Endodermal cell (in vitro differentiated cells): ENCODE measurements at places on chromosomes 2 and 18. TPM values are rescaled to one million over a fixed set of nuclear protein-coding genes. Genes with fewer than 3 reads are reported as not detected.

GRCh38 chr18:65788373-65788772 is 37.6 kb downstream of the CDH7 start:
- H3K4me3 ChIP-seq, result no peak overlapping the region
- H3K27me3 ChIP-seq, result no peaks in the 10 kb centered on the region

Gene LYPD6B
- 2.8 to 14.9 TPM (median 14.5 TPM) in 3 replicates for total RNA-seq

GRCh38 chr2:19158211-19158610 is 200.2 kb downstream of the OSR1 start:
- H3K4me1 ChIP-seq, result no peaks in the 10 kb centered on the region
- no peaks in the 10 kb centered on the region for H3K27me3 ChIP-seq
- no peak overlapping the region for H3K27ac ChIP-seq
- no peak for DNase-seq
- no peaks in the 10 kb centered on the region for H3K36me3 ChIP-seq

DNA sequence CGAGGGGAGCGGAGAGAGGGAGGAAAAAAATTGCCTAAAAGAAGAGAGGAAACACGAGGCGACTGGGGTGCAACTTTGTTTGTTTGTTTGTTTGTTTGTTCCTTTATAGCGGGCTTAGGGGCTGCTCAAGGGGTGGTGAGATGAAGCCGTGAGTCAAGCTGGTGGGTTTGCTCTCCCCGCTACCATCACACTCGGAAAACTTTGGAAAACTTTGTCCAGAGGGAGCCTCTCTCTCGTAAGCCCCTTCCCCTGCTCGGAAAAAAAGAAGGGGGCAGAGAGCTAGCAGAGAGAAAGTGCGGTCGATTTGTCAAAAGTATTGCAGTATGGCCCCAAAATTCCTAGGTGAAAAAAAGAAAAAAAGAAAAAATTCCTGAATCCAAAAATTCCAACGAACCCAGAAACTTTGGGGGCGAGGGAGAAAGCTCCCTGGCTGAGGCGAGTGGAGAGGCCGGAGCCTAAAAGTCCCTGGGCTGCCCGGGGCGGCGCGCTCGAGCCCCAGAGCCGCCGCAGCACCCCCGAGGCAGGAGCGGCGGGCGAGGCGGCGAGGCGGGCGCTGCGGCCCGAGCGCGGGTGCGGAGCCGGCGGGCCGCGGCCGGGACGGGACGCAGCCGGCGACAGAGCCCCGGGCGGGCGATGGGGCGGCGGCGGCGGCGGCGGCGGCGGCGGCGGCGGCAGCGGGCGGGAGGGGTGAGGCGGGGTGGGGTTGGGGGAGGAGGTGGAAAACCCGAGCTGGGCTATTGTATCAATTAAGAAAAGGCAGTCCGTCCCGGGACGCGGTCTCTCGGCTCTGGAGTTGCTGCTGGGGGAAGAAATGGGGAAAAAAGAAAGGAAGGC is 558 bp upstream of the CYP26B1 start:
- peak; percentile 67 for DNase-seq
- H3K27ac ChIP-seq, result no peak overlapping the region
- no peaks in the 10 kb centered on the region for H3K36me3 ChIP-seq
- H3K4me1 ChIP-seq, result no peaks in the 10 kb centered on the region

DNA sequence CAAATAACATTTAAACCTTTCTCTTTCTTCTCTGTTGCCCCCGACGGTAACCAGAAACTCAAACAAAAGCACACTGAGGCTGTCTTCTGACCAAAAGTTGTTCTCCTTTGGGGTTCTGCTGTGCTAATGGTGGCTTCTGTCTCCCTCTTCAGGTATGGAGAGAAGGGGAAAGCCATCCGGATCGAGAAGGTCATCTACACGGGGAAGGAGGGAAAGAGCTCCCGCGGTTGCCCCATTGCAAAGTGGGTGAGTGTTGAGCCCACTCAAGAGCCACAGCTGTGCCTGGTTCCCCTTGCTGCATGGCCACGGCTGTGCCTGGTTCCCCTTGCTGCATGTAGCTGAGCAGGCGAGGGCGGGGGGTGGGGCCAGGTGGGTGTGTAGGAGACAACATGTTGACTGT is 67.4 kb downstream of the BOLA3 start:
- no peak overlapping the region for H3K27ac ChIP-seq
- H3K27me3 ChIP-seq, result no peaks in the 10 kb centered on the region
- H3K4me1 ChIP-seq, result no peaks in the 10 kb centered on the region

Gene IL18RAP
- total RNA-seq, result 0.11 to 1.3 TPM in 2 of 3 replicates, not detected in the other

- H3K27ac ChIP-seq, result no peak overlapping the region
- H3K4me3 ChIP-seq, result no peak overlapping the region
- H3K36me3 ChIP-seq, result no peaks in the 10 kb centered on the region
- no peaks in the 10 kb centered on the region for H3K27me3 ChIP-seq
- H3K4me1 ChIP-seq, result peaks cover 3% of the 10 kb centered on the region
These were observed 31.7 kb downstream of the LPIN2 start for GRCh38 chr18:2981212-2981728.

Gene GFPT1
- 74.3 and 79.8 TPM in 2 replicates for total RNA-seq

DNA sequence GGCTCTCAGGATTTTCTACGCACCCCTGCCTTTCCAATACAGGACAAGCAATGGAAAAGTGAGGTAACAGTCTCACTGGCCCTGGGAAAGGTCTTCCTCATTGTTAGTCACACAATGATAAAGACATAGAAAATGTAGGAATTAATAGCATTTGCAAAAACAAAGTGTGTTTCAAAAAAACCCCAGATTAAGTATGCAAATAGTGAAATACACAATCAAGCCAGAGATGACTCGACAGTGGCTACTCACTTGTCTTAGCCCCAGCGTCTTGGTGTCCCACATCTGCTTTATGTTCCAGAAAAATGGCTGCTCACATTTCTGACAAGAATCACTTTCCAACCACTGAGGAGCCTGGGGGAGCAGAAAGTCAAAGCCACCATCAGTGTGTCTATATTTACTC is 47.0 kb upstream of the AP1S3 start:
- no peak for DNase-seq
- no peaks in the 10 kb centered on the region for H3K4me1 ChIP-seq
- H3K4me3 ChIP-seq, result no peak overlapping the region
- H3K27ac ChIP-seq, result no peak overlapping the region

Gene ABHD1
- 0.25 and 0.29 TPM in 2 replicates for total RNA-seq

DNA sequence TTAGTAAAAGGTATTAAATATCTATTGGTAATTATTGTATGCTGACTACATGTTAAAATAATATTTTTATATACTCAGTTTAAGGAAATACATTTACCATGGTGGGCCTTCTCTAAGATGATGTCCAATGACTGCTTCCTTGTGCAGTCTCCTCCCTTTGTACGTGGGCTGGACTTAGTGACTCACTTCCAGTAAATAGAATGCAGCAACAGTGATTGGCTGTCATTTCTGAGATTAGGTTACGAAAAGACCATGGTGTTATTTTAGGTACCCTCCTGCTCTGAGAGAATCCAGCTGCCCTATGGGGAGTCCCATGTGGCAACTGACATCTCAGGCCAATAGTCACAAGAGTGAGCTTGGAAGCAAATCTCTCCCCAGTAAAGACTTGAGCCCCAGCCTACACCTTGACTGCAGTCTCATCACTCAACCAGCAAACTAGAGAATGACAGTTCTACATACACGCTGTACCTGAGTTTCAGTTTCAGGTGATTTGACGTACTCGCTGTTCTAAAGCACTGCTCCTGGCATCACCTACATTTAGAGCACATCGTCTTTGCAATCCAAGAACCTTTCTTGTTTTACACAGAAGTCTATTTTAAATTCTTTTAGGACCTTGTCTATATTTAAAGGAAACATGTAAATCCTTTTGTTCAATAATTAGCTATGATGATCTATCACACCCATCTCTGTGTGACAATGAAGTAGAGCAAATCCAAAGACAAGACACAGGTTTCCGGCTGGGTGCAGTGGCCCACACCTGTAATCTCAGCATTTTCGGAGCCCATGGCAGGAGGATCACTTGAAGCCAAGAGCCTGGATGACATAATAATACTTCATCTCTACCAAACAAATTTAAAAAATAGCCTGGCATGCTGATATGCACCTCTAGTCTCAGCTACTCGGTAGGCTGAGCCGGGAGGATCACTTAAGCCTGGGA is 87.2 kb downstream of the COBLL1 start:
- no peak for DNase-seq
- no peaks in the 10 kb centered on the region for H3K27me3 ChIP-seq
- H3K4me3 ChIP-seq, result no peak overlapping the region
- H3K36me3 ChIP-seq, result no peaks in the 10 kb centered on the region
- H3K4me1 ChIP-seq, result no peaks in the 10 kb centered on the region

GRCh38 chr2:145329971-145330370 is 810.1 kb upstream of the ZEB2 start:
- H3K36me3 ChIP-seq, result no peaks in the 10 kb centered on the region
- H3K27me3 ChIP-seq, result no peaks in the 10 kb centered on the region
- no peak overlapping the region for H3K4me3 ChIP-seq
- no peak overlapping the region for H3K27ac ChIP-seq
- no peak for DNase-seq

Gene FSHR
- 2.4 and 4.7 TPM in 2 replicates for total RNA-seq

DNA sequence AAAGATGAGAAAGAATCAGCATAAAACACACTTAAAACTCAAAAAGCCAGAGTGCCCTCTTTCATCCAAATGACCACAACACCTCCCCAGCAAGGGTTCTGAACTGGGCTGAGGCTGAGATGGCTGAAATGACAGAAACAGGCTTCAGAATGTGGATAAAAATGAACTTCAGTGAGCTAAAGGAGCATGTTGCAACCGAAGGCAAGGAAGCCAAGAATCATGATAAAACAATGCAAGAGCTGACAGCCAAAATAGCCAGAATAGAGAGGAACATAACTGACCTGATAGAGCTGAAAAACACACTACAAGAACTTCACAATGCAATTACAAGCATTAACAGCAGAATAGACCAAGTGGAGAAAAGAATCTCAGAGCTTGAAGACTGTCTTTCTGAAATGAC is 12.2 kb upstream of the PSMA8 start:
- H3K4me1 ChIP-seq, result no peaks in the 10 kb centered on the region
- H3K27ac ChIP-seq, result no peak overlapping the region
- no peaks in the 10 kb centered on the region for H3K27me3 ChIP-seq
- no peak overlapping the region for H3K4me3 ChIP-seq

DNA sequence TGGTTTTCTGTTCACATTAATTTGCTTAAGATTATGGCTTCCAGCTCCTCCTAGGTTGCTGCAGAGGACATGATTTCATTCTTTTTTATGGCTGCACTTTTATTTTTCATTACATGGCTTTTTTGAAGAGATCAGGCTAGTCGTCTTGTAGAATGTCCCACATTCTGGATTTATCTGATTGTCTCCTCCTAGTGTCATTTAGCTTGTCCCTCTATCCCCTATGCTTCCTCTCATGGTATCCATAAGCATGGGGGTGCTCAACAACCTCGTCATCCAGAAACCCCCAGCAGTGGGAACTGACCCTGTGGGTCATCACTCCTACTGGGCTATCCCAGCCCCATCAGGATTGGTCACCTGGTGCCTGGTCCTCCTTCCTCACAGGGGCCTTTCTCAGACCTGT is 49.6 kb downstream of the SERTAD2 start:
- no peak for DNase-seq
- no peak overlapping the region for H3K4me3 ChIP-seq
- H3K27me3 ChIP-seq, result no peaks in the 10 kb centered on the region
- H3K27ac ChIP-seq, result no peak overlapping the region
- no peaks in the 10 kb centered on the region for H3K4me1 ChIP-seq

GRCh38 chr18:33697498-33697897 is 119.5 kb downstream of the ASXL3 start:
- H3K27me3 ChIP-seq, result peaks cover 90% of the 10 kb centered on the region
- no peaks in the 10 kb centered on the region for H3K4me1 ChIP-seq

Gene SUPT7L
- total RNA-seq, result 43.9 to 55.5 TPM (median 45.4 TPM) in 3 replicates

Gene SNORC
- 3.4 and 3.6 TPM in 2 replicates for total RNA-seq

GRCh38 chr18:55794288-55795052 is 206.5 kb upstream of the TCF4 start:
- DNase-seq, result no peak
- no peaks in the 10 kb centered on the region for H3K27me3 ChIP-seq
- H3K36me3 ChIP-seq, result no peaks in the 10 kb centered on the region
- H3K27ac ChIP-seq, result no peak overlapping the region
- no peak overlapping the region for H3K4me3 ChIP-seq

DNA sequence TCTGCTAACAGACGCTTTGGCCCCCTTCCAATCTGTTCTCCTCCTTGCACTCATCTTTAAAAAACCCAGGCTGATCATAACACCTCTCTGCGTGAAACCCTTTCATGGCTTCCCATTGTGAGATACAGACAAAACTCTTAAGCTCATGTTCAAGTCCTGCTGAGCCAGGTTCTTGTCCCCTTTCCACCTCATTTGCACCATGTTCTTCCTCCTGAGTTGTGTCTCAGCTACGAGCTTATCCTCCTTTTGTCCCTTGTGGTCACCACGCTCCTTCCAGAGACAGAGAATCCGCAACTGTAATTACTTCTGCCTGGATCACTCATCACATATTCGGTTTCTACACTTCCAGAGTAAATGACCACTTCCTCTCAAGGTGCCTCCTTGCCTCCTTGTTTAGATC is 238.8 kb downstream of the ACTR3 start:
- peak; percentile 66 for DNase-seq
- H3K4me3 ChIP-seq, result no peak overlapping the region
- no peak overlapping the region for H3K27ac ChIP-seq
- peaks cover 6% of the 10 kb centered on the region for H3K4me1 ChIP-seq
- H3K27me3 ChIP-seq, result no peaks in the 10 kb centered on the region

Gene CTAGE1
- not detected in 2 replicates for total RNA-seq

Gene GYPC
- 18.9 to 23.2 TPM (median 21.5 TPM) in 3 replicates for total RNA-seq

GRCh38 chr2:239950144-239951128 is 74.7 kb downstream of the NDUFA10 start:
- no peaks in the 10 kb centered on the region for H3K4me1 ChIP-seq
- H3K27me3 ChIP-seq, result no peaks in the 10 kb centered on the region
- no peak for DNase-seq
- no peak overlapping the region for H3K4me3 ChIP-seq
- H3K27ac ChIP-seq, result no peak overlapping the region

GRCh38 chr2:180943275-180943674 is 37.1 kb upstream of the UBE2E3 start:
- H3K4me3 ChIP-seq, result no peak overlapping the region
- no peaks in the 10 kb centered on the region for H3K4me1 ChIP-seq
- H3K27ac ChIP-seq, result no peak overlapping the region
- no peak for DNase-seq

Gene MYCN
- 50.3 and 52.3 TPM in 2 replicates for total RNA-seq

Gene ALPP
- not detected in 3 replicates for total RNA-seq

Gene GPR35
- total RNA-seq, result 0.21 to 1.1 TPM (median 0.71 TPM) in 3 replicates

GRCh38 chr2:38791744-38792143 is 13.7 kb downstream of the GEMIN6 start:
- H3K36me3 ChIP-seq, result no peaks in the 10 kb centered on the region
- H3K27ac ChIP-seq, result no peak overlapping the region
- DNase-seq, result no peak
- H3K27me3 ChIP-seq, result no peaks in the 10 kb centered on the region

GRCh38 chr2:134375935-134376334 is 122.1 kb downstream of the MGAT5 start:
- H3K36me3 ChIP-seq, result no peaks in the 10 kb centered on the region
- H3K4me3 ChIP-seq, result no peak overlapping the region
- H3K27me3 ChIP-seq, result no peaks in the 10 kb centered on the region
- peak; percentile 58 for DNase-seq
- no peaks in the 10 kb centered on the region for H3K4me1 ChIP-seq

DNA sequence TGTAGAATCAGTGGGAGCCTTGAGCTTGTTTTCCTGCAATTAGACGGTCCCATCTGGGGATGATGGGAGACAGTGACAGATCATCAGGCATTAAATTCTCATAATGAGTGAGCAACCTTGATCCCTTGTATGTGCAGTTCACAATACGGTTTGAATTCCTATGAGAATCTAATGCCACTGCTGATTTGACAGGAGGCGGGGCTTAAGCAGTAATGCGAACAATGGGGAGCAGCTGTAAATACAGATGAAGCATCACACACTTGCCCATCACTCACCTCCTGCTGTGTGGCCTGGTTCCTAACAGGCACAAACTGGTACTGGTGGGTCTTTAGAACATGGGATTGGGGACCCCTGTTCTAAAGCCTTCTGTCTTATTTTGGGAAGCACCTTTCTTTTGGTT is 17.9 kb upstream of the NYAP2 start:
- no peaks in the 10 kb centered on the region for H3K36me3 ChIP-seq
- peaks cover 3% of the 10 kb centered on the region for H3K4me1 ChIP-seq
- no peaks in the 10 kb centered on the region for H3K27me3 ChIP-seq
- H3K4me3 ChIP-seq, result no peak overlapping the region
- no peak for DNase-seq

Gene CDH20
- 0.16 and 0.75 TPM in 2 replicates for total RNA-seq

Gene FSIP2
- 5.1 to 8.7 TPM (median 8.4 TPM) in 3 replicates for total RNA-seq
